IMR-90 (cell line): ENCODE measurements at places on chromosomes 6 and 20. TPM values are rescaled to one million over a fixed set of nuclear protein-coding genes. Genes with fewer than 3 reads are reported as not detected.
A peak's percentile ranks its signal among the peaks of the same experiment; 100 is the strongest.

DNA sequence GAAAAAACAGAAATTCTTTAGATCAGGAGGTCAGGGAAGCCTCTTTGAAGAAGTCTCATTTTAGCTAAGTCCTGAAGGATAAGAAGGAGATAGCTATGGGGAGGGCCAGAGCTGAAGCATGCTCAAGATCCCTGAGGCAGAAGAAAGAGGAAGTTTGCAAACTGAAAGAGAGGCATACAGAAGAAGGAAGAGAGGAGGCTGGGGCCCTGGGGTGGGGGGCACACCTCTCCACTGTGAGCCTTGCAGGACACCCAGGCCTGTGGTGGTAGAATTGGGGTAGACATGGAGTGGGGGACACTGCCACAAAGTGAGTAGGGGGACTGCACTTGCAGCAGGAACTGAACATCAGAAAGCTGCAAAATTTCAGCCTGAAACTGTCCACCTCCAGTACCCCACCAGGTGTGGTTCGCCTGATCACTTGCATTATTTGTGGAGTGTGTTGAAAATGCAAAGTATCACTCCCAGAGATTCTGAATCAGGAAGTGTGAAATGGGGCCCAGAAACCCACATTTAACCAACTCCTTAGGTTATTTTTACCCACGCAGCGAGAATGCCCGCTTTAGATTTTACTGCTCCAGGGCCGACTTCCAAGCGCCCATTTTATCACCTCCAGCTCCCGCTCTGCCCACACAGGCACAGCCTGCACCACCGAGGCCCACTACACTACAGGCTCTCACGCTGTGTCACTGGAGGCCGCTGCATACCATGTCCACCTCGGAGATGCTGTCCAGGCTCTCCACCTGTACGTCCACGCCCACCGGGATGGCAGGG is 44.0 kb downstream of the GABRR2 start:
- DNase-seq = no peak

DNA sequence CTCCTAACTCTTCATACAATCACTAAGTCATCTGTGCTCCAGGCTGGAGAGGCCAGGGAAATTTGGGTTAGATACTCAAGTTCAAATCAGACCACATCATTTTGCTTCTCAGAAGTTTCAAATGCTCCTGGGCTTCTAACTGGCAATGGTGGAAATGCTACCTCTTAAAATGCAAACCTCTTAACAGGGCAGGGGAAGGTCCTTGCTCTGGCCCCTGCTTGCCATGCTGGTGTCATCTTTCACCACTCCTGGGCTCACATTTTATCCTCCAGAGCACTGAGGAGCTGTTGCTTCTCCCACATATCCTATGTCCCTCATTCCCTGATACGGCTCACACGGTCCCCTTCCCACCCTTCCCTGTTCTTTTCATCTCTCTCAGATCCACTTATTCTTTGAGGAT is 41.8 kb upstream of the NT5E start:
- DNase-seq = no peak

ETV7 gene
- under 0.01 and 0.18 TPM in 2 replicates for total RNA-seq

DNA sequence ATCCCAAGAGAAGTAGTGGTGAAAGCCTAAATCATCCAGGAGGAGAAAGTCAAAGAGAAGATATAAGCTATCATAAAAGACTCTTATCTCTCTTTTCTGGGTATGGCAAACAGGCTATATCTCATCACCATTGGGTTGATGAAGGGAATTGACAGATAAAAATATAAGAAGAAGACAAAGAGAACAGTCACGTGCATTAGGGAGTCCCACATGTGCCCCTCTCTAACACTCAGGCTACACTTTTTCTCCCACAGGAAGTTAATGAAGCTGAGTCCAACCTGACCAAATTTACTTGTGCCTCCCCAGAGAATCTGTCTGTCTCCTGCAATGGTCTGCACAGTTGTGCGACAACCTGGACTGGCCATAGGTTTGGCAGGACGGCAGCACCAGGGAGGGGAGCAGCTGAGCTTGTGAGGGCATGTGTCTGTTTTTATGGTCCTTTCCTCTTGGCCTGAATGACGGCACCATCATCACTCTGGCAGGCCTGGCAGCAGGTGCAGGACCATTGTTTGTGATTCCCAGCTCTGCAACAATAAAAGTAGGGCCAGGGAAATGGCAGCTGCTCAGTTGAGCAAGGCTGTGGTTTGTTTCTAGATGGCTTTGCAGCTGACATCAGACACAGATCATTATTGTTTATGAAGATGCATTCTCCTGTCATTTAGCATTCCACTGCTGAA is 144.5 kb upstream of the MCHR2 start:
- no peak for DNase-seq

- no peak for DNase-seq
Observed at GRCh38 chr6:37020381-37020780, 14.9 kb downstream of the FGD2 start.

DNA sequence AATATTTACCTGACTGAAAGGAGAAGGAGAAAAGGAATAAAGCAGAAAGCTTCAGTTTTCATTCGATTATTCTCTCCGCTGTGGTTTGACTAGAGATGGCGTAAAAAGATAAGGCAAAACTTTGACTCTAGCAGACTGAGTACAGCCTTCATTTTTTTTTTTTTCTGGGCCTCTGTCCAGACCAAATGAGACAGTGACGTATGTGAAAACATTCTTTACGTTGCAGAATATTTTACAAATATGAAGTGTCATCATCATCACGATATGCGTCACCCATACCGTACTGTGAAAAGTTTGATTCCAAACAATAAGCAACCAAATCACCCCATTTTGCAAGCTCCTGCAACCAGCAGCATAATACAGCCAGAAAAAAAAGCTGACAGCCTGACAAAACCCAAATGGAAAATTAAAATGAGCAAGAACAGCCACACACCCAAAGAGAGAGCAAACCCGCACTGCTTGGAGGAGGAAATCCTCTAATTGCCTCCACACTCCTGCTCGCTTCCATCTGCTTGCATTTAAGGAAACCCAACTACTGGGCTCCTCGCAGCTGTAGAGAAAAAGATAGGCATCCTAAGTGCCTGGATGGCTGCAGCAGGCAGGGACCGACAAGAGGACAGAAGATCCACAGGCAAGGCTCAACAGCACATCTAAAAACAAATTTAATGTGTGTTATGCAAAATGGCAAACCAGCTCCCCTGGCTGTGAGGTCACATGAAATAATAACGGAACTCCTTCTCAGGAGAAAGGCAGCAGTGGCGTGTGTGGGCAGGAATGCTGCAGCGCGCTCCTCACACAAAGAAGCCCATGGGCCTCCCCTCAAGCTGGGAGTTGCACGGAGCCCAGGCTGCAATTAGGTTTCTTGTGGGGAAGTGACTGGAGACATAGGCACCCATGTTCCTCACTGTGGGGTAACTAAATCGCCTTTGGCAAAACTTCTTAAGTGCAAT is 113.1 kb downstream of the FYN start:
- peak; percentile 97 for DNase-seq

GRCh38 chr20:51306521-51307358 is 235.8 kb downstream of the NFATC2 start:
- DNase-seq = peak; percentile 70

- DNase-seq = no peak
Observed at GRCh38 chr6:139584599-139584998, 210.2 kb upstream of the CITED2 start.
